CD4-positive, CD25-positive, alpha-beta regulatory T cell (primary cell): ENCODE measurements at places on chromosomes 12 and 14.

DNA sequence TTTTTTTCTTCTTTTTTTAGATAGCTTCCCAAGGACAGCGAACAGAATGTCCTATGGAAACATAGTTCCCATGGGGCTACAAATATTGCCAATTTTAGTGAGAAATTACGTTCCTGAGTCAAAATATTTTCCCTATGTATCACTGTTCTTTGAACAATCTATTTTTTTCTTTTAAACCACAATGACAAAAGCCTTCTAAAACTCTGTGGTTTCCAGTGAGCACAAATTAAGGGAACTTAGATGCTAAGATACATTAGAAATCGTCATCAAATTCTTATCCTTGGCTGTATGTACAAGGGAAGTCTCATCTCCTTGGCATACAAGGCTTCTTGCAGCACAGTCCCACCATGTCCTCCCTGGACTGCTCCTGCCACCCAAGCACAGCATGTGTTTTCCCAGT lies 17.9 kb downstream of the CPM start:
- DNase-seq = no peak

DNA sequence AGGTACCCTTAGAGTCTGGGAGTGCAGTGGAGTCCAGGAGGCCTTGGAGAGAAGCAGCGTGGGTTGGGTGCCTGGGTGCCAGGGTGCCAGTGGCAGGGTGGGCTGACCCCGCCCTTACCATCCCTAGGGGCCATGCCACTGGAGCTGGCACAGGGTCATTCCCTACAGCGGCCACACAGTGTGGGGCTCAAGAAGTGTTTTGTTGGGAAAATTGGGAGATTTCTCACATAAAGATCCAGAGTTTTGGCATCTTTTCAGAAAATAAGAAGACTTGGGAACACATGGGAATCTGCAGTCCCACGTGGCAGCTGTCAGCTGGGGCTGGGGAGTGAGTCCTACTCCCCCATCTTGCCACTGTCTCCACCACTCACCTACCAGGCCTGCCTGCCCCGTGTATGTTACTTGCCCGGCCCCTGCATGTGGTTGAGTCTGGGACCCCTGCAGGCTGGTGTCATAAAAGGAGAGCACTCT lies 4.2 kb downstream of the VASH1 start:
- DNase-seq = no peak

GRCh38 chr14:58662759-58663158 lies 25.0 kb downstream of the DACT1 start:
- no peak for DNase-seq

DNA sequence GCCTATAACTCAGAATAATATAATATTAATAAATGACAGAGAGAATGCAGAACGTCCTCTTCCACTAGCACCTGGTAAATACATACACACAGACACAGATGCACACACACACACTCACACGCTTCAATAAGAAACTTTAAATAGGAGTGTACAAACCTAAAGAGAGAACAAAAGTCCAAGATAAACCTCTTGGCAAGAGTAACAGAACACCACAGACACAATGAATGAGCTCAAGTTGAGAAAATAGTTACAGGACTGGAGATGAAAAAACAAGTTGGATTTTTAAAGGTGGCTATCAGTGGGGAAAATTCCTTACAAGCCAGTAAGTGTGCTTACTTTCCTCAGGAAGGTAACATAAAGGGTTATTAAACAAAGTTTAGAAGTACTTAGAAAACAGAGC lies 35.2 kb downstream of the CRY1 start:
- DNase-seq = no peak

- no peak for DNase-seq
Measured at GRCh38 chr12:64670919-64671639, 60.8 kb downstream of the RASSF3 start.

DNA sequence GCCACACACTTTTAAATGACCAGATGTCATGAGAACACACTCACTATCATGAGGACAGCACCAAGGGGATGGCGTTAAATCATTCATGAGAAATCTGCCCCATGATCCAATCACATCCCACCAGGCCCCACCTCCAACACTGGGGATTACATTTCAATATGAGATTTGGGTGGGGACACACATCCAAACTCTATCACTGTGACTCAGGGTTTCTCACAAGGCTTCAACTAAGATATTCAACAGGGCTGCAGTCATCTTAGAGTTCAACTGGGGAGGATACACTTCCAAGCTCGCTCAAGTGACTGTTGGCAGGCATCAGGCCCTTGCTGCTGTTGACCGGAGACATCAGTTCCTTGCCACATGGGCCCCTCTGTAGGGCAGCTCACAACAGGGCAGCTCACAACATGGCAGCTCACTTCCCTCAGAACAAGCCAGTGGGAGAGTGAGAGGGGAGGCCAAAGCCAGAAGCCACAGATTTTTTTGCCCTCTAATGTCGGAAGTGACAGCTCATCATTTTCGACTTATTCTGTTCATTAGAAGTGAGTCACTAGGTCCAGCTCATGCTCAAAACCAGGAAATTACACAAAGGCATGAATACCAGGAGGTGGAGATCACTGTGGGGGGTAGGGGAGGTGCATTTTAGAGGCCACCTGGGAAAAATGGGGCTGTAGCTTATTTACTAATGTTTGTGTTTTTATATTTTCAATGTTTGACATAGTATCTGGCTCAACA lies 50.8 kb upstream of the PTHLH start:
- no peak for DNase-seq

DNA sequence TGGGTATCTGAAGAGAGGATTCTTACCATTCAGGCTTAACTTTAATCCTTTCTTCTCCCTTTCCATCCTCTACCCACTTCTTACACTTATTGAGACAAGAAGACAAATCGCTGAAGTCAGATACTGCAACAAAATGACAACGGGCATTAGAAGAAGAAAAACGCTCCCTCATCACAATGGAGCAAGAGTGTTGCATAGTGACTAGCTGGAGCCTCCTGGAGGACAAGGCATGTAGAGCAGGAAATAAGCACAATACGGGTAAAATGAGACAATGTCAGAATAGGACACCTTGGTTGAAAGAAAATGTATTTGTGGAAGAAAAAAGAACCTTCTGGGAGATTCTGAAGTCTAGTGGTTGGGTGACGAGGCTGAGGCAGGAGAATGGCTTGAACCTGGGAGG lies 501.0 kb downstream of the RERGL start:
- no peak for DNase-seq

DNA sequence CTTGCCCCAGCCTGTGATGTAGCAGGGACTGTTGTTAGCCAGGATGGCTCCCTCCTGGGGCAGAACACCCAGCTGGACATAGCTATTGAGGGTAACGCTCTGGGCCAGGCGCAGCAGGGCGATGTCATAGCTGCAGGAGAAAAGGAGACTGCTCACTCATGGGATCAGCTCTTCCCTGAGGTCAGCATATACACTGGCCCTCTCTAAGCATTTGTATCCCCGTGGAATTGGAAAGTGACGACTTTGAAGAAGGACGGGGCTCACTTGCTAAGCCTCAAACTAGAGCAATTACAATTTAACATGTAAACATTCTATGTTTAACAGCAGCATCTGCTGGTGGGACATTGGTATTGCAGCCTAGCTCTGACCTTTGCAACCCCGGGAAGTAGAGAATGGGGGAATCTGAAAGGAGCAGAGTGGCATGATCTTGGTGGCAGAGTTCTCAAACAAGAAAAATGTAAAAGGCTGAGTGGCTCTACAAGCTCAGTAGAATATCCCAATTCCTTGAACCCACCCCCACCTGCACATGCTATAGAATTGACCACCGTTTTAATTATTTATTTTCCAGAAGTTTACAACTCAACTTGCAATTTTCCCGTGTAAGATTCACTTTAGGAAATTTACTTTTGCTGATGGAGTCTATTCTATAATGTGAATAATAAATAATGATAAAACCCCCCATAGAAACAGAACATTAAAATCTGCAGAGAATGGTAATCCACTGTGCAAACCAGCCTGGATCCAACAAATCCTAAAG lies 5.0 kb downstream of the CELA1 start:
- DNase-seq = peak; percentile 52
